ENCODE measurements at places on chromosomes 12 and 14. TPM values are rescaled to one million over a fixed set of nuclear protein-coding genes. Genes with fewer than 3 reads are reported as not detected.

Gene VRTN
- total RNA-seq: not detected

Gene SIX6
- total RNA-seq: not detected

Gene NID2
- 35.2 TPM for total RNA-seq

Gene OASL
- total RNA-seq: 0.25 TPM

Gene SERPINA4
- total RNA-seq: not detected

Gene PPP2R5C
- 198 TPM for total RNA-seq

Gene OR4E2
- total RNA-seq: not detected

Gene TSPAN11
- total RNA-seq: 1.7 TPM

- no peak for DNase-seq
Observed at GRCh38 chr14:96098309-96098998, 59.3 kb downstream of the C14orf132 start.

GRCh38 chr12:52951126-52951525 lies 2.2 kb downstream of the KRT18 start:
- no peak for DNase-seq

GRCh38 chr12:57632958-57633840 lies at the start of gene B4GALNT1:
TSS of gene B4GALNT1 (minus strand) at chr12:57633201. CDS start at chr12:57632132, 1,069 bp downstream.
- peak; percentile 64 for DNase-seq

DNA sequence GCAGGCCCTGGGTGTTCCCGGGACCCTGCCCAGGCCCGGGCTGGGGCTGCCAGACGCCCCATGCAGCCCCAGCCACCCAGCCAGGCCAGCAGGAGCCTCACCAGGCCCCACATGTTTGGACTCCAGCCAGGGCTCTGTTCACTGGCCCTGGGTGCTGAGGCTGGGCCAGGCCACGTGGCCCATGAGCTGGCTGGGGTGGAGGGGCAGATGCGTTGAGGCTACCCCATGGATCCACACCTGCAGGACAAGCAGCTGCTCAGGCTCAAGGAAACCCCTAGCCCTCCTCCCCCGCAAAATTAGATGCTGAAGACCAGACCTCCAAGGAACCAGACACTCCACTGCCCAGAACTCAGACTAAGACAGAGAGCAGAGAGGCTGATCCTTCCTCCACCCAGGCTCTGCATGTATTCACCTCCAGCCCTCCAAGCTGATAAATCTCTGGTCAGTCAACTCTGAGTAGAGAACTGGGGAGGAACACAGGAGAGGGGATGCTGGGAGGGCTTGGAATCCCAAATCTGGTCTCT lies 1.6 kb downstream of the CDH24 start:
- no peak for DNase-seq

DNA sequence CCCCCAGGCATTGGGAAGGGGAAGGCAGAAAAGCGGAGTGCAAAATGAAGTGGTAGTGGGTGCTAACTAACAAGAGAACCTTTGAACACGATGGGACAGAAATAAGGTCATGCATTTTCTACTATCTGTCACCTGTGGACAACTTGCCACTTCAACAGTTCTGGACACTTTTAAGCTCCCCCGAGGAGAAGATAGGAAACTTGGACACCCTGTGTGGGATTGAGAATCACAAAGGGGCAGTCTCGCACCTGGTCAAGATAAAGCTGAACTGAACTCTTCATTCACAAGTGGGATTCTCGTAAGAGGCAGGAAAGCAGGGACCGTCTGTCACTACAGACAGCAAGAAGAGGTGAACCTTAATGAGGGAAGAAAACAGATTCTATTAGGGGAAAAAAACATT lies 51.6 kb downstream of the EIF2S3B start:
- DNase-seq: no peak

DNA sequence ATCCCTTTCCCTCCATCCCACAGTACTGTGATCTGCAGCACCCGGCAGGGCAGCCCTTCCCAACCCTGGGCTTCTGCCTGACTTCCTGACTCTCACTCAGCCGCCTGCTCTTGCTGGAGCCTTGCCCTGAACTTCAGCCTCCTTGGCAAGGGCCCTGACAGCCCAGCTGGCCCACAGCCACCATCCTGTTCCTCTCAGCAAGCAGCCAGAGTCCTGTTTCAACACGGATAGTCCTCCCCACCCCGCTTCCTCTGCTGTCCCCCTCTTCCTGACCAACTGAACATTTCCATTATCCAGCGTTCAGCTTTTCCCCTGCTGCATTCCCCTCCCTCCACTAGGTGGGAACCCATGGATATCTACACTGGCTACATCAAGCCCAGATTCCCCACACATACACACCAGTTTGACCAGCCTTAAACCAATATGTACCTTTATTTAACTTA lies 74.0 kb upstream of the MDM1 start:
- peak; percentile 94 for DNase-seq

DNA sequence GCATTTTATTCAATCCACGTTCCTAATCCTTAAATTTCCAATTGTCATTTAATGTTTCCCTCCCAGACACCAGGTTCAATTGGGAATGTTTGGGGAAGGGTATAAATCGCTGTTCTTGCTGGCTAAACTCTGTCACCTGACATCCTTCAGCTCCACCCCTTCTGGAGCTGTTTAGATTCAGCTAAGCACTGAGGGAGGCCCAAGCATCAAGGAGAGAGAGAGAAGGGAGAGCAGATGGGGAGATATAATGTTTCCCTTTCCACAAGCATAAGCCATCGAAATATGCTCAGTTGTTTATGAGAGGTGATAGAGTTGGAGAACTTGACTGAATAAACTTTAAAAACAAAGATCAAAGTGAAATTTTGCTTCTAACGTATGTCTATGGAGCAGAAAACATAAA lies 1.8 kb downstream of the ABCC9 start:
- DNase-seq: no peak

DNA sequence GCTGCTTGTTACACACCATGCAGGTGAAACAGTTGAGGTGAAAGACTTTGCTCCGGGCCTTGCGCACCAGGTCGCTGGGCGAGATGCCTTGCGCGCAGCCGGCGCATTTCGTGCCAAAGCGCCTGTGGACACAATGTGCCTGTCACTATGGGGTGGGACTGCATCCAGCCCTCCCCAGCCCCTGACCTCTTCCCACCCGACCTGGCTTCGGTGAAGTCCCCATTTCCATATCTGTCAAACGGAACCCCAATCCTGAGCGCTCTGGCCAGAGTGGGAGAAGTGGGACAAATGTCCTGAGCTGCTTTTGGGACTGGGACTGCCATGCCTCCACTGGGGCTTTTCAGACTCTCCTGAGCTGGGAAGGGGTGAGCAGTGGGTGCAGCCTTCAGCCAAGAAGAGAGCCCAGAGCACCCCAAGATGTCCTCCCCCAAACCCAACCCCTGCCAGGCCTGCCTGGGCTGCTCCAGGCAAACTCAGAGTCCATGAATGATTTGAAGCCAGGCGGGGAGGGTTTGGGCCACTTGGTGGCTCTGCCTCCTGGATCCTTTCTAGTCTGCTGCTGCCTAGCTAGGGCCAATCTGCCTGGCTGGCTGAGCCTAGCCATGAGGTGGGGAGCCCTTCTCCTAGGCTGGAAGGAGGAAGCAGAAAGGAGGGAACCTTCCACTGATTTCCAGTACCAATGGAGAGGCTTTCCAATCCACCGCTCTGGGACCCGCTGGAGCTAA lies 2.3 kb downstream of the LHX5 start:
- DNase-seq: no peak

DNA sequence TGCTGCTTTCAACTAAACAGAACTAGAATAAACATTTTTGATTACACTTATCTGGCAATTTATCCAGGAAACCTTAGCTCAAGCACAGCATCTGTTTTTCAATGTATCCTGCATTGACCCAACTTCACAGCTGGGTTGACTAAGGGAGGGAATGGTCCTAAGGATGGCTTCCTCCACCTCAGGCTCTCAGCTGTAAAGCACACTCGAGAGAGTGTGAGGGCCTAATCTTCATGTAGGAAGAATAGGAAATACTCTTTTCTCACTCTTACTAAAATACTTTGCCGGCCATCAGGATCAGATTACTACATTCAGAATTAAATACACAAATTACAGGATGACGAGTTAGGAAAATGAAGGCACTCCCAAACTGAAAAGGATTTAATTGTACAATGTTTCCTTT lies 7.2 kb downstream of the SETD3 start:
- DNase-seq: no peak

GRCh38 chr12:27385766-27386564 lies 53.3 kb downstream of the BMAL2 start:
- DNase-seq: no peak

- no peak for DNase-seq
Observed at GRCh38 chr12:53498235-53498630, 1.0 kb downstream of the MAP3K12 start.

DNA sequence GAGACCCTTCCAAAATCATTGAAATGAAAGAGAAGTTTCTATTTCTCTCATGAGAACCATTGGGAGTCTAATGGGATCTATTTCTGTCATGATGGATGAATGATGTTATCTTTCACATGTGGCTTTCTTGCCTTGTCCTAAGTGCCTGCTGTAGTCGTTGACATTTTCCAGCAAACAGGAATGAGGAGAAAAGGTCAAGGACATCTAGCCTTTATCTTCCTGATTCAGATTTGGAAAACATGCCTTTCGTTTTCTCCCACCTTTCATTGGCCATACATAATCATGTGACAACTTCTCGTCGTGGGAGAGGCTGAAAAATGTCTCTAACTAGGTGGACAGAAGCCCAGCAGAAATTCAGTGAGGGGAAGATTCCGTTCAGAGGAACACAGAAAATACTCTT lies 94.5 kb downstream of the PCNX1 start:
- no peak for DNase-seq

GRCh38 chr14:54857830-54858269 lies 44.8 kb downstream of the GCH1 start:
- DNase-seq: no peak

- DNase-seq: no peak
Observed at GRCh38 chr14:47332106-47332505, 343.3 kb downstream of the MDGA2 start.

GRCh38 chr12:15928870-15929571 lies 17.9 kb downstream of the DERA start:
- DNase-seq: peak; percentile 21
